Renal cortex interstitium (tissue), 15 donors: ENCODE measurements at places on chromosomes 2 and 18.

GRCh38 chr2:15787535-15788454 is 152.6 kb upstream of the MYCN start:
- no peak for DNase-seq

- no peak for DNase-seq
Observed at GRCh38 chr2:166651991-166652390, 157.9 kb upstream of the SCN7A start.

GRCh38 chr2:60867848-60868247 is 13.5 kb upstream of the REL start:
- no peak for DNase-seq

GRCh38 chr2:198116756-198117155 is 312.4 kb downstream of the PLCL1 start:
- no peak for DNase-seq

DNA sequence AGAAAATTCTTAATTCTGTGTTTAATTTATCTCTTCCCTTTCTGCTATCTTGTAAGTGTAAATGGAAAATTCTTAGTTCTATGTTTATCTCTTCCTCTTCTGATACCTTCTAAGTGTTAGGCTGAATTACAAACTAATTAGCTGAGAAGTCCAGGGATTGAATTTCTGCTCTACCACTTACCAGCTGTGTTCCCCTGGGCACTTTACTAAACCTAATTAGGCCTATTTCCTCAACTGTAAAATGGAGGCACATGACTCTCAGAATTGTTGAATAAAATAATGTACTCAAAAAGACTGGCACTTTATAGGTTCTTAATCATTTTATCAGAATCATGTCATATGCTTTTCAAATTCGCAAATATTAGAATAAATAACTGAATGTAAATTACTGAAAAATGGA is 146.3 kb downstream of the MAP2 start:
- DNase-seq = no peak

DNA sequence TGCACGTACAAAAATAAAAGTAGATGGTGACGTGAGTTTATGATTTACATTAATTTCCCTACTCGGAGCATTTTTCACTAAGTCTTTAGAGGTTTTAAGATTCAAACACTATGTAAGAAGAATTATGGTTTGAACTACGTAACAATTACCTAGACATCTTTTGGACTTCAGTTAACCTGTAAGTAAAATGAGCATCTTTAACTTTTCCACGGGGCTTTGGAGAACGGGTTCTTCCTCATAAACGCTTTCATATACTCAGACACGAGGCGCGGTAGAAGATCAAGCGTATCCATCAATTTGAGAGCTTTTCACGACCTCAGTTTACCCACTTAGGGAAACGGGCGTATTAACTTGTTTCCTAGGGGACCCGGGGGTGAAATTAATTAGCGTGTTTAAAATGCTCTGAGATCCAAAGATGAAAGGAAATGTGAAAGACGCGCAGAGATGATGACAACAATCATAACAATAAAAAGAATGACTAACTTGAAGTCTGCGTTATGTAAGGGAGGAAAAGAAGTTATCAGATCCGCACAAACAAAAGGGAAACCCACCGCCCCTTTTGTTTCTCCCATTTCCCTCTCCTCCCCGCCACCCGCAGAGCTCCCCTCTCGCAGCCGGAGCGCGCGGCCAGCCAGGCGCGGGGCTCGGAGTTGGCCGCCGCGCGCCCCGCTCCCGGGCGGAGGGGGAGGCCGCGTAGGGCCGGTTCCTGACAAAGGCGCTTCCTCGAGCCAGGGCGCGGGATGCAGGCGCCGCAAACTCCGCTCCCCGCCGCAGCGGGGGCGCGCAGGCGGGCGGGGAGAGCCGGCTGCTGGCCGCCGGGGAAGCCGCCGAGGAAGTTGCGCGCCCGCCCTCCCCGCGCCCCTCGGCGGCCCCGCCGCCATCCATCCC is 807 bp downstream of the PELI1 start:
- peak; percentile 36 for DNase-seq

GRCh38 chr2:209383212-209383611 is 40.6 kb upstream of the MAP2 start:
- DNase-seq = no peak

DNA sequence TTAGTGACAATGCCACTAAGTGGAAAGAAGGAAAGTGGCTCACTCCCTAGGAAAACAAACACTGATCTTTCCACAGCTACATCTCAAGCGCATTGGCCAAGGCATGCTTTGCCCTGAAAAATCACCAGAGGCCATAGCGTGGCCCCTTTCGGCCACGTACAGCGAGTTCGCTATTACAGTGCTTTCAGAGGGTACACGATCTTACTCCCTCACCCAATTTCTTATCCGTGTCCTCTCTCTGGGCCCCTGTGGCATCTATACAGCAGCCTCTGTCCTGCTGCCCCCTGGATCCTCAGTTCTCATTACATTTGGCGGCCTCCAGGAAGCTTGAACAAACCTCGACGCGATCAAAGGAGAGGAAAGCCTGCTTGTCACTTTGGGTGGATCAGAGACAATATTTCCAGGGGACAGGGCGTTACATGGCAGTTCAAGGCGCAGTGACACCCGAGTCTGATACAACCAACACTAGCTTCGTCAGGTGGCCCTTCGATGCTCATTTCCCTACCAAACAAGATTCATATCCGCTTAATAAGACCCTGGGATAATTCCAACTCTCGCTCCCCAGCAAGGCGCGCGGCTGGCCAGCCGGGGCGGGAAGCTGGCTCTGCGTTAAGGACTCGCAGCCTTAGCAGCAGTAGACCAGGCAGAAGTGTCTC is 941 bp downstream of the SKOR2 start:
- no peak for DNase-seq
